Activated T-cell treated with anti-CD3 and anti-CD28 coated beads for 48 hours (primary cell): ENCODE measurements at places on chromosomes 2 and 18.

DNA sequence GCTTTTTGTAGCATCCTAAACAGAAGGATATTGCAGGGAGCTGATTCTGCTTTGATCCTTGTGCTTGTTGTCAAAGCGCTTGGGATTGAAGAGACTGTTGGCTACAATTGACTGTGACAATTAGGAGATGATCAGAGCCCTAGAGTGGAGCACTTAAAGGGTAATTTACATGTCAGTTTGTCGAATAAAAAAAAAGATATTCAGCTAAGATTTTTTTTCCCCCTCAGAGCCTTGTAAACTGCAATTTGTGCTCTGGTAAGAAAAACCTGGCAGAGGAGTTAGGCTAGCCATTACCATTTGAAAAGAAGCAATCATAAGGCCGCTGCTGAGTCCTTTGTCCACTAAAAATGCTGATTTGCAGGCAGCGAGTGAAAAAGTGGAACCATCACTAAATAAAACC lies 47.8 kb upstream of the ZEB2 start:
- no peak for DNase-seq

DNA sequence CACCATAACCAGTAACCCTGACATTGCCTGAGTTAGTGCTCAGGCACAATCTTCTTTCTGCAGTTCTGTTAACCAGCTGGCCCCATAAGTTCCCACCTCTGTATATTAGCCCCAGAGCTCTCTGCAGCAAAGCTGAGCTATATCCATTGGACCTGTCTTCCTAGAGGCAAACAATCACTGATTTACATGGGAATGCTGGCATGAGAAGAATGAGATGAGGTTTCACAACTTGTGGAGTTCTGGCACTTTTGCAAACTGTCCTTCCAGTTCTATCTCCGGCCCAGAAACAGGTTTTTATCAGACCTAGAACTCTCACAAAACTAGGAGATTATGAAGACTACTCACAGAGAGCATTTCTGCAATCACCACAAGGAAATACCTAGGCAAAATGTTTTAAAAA lies 7.9 kb upstream of the CCBE1 start:
- no peak for DNase-seq

DNA sequence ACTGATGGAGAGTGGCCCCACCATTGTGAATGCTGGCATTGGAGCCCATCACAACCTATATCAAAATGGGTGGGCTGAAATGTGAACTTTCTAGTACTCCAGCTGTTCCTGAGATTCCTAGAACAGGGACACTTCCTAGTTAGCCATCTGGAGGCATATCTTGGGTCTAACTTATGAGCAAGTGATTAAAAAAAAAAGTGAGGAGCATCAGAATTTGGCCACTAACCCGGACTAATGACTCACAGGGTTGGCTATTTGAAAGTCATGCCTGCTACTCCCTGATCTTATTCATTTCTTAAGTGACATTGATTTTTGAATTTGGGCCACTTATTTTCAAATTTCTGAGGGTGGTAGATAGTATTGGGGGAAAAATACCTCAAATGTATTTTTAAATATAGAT lies 216.6 kb downstream of the HRH4 start:
- DNase-seq: no peak

DNA sequence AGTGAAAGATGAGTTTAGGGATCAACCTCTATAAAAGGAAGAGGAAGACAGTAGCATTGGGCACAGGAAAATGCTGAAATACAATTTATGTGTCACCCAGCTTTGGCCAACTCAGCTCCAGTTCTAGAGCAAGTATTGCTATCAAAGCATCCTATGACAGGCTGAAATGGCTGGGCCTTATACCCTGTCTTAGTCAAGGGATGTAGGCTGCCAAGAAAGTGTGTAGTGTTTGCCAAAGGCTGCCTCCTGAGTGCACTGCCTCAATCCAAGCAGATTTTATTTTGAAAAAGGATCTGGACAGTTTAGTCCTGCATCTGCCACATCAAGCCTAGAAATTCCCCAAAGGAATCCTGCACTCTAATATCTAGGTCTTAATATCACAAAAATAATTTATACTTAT lies 359.9 kb upstream of the ZC3H15 start:
- no peak for DNase-seq

DNA sequence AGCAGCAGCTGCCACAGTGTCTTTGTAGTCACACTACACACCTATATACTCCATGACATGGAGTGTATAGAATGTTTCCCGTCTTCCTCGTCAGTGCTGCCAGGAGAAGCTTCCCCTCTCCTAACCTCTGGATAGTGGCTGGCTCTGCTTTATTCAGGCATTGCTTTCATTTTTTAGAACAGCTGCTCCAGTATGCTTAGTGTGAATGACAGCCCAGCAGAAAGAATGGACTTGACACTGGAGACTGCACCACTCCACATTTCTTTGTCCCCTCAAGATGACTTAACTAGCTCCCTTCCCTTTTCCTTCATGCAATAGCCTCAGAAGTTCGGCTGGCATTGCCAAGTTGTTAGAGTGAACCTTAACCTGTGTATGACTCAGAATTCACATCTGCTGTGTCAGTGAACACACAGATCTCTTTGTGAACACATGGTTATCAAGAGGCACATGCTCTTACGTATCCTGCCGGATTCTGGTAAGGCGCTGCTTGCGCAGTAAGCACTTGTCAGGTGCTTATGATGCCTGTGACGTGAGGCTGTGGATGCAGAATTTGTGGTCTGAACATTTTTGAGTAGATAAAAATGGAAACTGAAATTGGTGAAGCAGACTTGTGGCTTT lies 73.9 kb downstream of the NEDD4L start:
- DNase-seq: no peak

GRCh38 chr2:232883116-232883721 lies 13.2 kb downstream of the SNORC start:
- DNase-seq: no peak

DNA sequence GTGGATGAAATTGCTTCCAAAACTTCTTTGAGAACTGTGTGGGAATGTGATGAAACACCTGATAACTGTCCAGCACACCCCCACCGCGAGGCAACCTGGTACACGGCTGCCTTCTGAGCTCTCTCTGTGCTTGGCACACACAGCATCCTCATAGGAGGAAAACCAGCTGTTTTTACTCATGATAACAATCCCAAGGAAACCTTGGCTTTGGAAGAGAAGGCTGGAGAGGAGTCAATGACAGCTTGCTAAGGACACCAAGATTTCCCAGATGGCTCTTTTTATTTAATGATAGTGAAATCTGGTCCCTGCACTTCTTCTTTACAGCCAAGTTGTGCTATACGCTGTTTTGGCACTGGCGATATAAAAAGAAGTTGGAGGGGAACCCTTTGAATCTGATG lies 232.5 kb upstream of the FN1 start:
- no peak for DNase-seq

- no peak for DNase-seq
These were observed 562.7 kb upstream of the SLC39A10 start for GRCh38 chr2:195094330-195094729.

DNA sequence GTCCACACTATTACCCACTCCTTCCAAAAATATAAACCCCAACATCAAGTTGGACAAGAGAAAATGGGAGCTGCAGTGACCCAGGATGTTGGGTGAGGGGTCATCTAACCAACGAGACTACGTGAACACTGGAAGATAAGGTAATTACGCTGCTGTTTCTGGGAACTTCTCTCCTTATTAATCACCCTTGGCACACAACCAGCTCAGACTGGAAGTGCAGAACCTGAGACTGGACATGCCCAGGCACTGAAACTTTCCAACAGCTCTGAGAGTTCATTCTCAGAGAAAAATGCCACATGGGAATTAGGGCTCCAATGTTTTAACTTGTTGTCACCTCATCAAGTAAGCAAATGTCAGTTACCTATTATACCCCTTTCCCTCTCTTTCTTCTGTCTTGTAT lies 135.3 kb downstream of the CCDC148 start:
- DNase-seq: no peak

DNA sequence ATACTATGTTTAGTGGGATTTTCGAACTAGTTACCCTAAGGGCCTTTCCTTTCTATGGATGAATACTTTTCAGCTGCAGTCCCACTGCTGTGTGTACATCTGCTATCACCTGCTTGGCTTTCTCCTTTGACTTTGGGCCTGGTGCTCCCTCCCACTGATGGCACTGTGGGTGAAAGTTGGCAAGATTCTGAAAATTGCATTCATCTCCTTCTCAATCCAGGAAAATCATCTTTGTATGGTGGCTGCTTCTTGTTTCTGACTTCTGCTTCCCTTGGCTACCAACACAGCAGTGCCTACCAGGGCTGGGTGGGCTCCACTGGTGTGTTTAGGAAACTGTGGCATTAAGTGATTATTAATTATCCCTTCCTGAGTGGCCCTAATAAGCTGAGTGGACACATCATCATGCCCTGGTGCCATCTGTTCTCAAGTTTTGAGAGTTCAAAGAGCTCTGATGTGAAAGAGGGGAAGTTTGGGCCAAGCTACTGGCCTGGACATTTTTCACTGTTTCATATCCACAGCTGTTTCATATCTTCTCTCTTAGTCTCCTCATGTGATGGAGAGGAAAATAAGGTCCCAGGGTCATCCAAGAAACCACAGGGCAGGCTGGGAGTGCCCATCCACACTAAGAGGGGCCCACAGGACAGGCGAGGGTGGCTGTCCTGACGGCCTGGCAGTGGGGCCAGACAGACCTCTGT lies 16.7 kb downstream of the HK2 start:
- no peak for DNase-seq

GRCh38 chr18:50114448-50114847 lies 80.5 kb downstream of the MYO5B start:
- no peak for DNase-seq

DNA sequence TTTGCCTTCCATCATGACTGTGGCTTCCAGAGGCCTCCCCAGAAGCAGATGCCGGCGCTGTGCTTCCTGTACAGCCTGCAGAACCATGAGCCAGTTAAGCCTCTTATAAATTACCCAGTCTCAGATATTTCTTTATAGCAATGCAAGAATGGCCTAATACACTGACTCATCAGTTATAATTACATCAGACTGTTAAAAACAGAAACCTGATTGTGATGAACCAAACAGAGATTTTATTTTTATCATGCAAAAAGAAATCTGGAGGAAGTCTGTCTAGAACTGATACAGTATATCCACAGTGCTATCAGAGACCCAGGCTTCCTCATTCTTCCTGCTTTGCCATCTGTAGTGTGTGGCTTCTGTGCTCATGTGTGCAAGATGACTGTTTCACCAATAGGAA lies 93.4 kb upstream of the MEX3C start:
- DNase-seq: no peak

DNA sequence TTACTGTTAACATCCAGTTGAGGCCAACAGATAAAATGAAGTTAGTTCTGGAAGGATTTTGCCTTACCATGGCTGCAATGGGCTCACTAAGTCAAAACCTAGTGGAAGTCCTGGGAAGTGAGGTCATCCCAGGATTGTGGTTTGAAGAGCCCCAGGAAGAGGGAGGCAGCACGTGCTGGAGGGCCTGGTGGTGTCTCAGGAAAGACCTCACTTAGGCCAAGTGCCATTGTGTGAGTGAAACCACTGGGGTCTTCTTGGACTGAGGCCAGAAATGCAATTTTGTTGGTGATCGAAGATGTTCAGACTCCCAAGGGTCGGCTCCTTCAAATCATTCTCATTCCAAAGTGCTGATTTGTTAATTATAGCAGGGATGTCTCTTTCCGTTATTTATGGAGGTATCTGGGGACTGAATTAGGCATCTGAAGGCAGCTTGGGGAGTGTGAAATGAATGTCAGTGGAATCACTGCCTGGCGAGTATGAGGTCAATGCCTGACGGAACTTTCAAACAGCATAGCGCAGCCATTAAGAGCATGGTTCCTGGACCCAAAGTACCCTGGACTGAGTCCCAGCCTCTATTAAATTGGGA lies 60.0 kb downstream of the IL1R2 start:
- DNase-seq: no peak

- no peak for DNase-seq
These were observed 3.1 kb downstream of the CCL20 start for GRCh38 chr2:227816507-227817294.

- DNase-seq: no peak
These were observed 145.1 kb downstream of the COMMD1 start for GRCh38 chr2:62050456-62051045.

DNA sequence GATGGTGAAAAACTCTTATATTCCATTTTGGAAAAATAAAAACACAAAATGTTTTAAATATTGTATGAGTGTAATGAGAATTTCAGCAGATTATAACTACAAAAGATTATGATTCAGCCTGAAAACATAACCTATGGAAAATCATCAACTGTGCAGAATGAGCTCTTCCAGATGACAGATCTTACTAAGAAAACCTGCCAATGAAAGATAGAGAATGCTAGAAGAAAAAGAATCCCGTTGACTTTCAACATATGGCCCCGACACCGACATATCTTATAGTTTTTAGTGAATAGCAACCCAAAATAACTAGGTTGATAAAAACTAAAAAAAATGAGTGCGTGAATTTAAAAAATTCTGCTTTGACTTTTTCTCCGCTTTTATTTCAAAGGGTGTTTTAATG lies 178.0 kb downstream of the BABAM2 start:
- no peak for DNase-seq

DNA sequence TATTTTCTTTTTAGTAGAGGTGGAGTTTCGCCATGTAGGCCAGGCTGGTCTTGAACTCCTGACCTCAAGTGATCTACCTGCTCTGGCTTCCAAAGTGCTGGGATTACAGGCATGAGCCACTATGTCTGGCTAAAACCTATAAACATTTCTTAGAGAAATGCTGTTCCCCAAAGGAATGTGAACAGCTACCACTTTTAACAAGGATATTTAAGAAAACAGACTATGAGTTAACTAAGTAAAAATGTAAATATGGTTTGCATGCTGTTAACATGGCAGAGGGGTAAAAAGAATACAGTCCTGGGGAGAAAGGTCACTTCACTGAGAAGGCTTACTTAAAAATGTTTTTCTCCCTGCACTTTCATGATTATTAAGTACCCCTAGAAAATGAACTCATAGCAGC lies 57.1 kb downstream of the SLC16A14 start:
- DNase-seq: no peak

DNA sequence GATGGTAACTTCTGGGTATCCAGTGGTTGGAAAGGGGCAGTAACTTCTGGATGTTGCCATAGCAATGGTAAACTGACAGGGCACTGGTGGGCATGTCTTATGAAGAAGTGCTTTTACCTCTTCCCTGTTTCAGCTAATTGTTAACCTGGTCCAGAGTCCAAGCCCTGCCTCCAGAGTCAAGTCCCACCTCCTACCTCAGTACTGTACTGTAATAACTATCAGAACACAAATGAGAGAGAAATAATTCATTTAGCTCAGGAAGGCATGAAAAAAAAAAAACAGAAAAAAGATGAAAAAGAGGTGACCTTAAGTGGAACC lies 237.0 kb downstream of the ZNF804A start:
- no peak for DNase-seq
